Natural killer cell (primary cell): ENCODE measurements at places on chromosomes 4 and X.

GRCh38 chr4:80989921-80990544 lies 40.5 kb upstream of the BMP3 start:
- peak; percentile 72 for DNase-seq

GRCh38 chr4:62495032-62495431 lies 1294.9 kb downstream of the ADGRL3 start:
- no peak for DNase-seq

GRCh38 chr4:15501941-15502340 lies 32.3 kb downstream of the CC2D2A start:
- DNase-seq = no peak

DNA sequence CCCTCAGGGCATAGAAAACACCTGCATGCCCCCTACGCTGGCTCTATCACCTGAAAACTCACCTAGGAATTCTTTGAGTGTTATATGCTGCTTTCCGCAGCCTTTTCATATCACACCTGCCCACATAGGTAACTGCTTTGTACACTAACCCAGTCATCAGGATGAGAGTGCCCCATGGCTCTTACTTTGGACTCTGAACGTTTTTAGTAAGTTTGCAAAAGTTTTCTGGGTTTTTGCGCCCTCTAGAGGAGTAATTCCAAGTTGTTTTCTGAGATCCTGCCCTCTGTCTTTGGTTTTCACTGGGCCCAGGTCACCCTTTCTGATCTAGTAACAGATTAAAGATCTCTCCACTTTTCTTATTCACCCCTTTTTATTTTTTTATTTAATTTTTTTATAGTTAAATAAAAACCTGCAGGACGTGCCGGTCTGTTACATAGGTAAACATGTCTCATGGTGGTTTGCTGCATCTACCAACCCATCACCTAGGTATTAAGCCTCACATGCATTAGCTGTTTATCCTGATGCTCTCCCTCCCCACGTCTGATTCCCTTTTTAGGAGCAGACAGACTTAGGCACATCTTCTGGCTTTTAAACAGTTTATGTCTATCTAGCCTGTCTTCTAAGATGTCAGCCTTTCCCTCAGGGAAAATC lies 139.2 kb downstream of the NWD2 start:
- no peak for DNase-seq

- DNase-seq = no peak
Measured at GRCh38 chr4:176210101-176210500, 14.7 kb upstream of the SPATA4 start.

- no peak for DNase-seq
Measured at GRCh38 chr4:3335982-3336381, 43.2 kb downstream of the RGS12 start.

DNA sequence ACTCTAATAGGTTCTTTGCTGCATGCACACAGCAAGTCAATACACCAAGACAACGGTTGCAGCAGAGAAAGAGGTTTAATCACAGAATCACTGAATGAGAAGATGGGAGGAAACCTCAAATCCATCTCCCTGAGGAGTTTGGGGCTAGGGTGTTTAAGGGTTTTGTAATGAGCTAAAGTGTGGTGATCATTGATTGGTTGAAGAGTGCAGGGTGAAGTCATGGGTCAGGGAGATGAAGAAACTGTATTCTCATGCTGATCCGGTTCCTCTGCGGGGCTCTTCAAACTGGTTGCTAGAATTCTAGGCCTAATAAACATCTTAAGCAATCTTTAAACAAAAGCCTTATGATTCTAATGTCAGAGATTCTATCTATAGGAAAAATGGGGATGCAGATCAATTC lies 432.5 kb upstream of the FAM47C start:
- DNase-seq = no peak

DNA sequence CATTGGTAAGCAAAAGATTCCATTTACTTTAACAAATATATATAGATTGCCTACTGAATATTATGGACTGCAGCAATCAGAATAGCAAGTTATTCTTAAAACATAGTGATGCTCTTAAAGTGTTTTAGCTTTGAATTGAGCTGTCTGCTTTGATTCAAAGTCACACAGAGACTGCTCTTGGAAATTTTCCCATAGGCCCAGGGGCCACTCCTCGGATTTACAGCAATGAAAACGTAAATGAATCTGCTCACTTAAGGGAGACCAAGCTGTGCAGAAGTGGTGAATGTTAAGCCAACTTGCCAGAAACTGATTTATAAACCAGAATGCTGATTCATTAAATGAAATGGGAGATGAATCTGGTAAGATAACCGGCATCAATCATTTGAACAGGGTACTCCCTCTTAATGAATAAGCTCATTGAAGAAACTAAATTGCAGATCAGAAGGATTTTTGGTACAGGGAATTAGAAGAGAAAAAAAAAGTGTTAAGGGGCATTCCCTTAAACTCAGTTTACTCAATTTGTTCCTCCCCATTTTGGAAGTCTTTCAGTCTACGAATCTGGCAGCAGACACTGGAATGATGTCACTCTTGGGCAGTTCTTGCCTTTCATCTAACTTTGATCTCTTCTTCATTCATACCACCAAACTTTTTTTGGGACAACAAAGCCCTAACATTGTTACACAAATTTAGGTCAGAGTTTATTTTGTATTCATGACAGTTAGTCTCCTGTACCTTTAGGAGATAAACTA lies 363.3 kb upstream of the MAGEB2 start:
- DNase-seq = no peak

DNA sequence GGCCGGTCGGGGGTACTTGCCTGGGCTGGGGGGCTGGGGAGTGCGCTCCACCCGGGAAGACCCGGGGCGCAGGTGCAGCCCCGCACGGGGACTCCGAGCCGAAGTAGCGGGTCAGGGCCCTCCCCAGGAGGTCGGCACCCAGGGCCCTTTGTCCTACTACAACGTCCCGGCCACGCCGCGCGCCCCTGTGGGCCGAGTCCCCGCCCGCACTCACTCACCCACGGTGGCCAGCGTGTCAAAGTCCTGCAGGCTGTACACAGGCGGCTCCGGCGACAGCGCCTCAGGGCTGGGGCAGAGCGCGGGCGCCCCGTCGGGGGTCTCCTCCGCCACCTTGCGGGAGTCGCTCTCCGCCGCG lies 602 bp downstream of the PRKX start:
- peak; percentile 23 for DNase-seq

DNA sequence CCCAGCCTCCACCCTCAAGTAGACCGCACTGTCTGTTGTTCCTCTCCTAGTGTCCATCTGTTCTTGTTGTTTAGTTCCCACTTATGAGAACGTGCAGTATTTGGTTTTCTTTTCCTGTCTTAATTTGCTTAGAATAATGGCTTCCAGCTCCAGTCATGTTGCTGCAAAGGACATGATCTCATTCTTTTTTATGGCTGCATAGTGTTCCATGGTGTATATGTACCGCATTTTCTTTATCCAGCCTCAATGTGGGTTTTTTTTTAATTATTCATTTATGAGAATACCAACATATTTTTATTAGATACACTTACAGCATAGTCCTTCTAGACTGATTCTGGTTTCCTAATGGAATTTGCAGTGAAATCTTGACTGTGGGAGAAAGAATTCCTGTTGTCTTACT lies 1.3 kb downstream of the VMA21 start:
- DNase-seq = no peak

DNA sequence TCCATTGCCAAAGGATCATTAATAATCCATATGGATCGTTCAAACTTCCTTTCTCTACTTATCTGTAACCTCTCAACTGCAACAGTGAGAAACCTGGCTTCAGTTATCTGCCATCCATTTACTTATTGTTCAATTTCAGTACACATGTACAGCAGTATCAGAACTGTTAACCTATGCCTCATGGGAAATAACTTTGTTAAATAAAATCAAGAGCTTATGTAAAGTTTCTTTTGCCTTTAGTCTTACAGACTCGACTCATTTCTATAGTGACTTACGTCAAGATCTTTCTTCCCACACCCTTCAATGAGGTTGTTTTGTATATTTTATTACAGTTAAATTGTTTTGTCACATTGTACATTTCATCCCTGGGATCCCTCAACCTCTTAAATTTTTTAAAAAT lies 11.4 kb downstream of the UBQLN2 start:
- DNase-seq = no peak

DNA sequence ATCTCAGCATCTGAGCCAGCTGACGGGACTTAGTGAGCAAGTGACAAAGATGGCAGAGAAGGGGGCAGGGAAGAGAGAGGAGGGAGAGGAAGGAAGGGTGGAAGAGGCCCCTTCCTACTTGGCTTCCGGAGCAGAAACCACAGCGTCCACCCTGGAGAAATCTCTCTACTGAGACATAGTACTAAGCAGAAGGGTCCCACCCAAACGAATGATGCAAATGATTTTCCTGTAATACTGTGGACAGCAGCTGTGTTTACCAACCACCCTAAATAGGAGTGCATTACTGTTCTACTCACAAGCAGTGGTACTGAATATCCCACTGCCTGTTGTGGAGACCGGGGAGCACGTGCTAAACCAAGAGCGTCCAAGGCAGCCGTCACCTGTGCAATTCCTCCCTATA lies 29.4 kb downstream of the DTHD1 start:
- no peak for DNase-seq

- no peak for DNase-seq
Measured at GRCh38 chrX:139783959-139784358, 76.0 kb upstream of the MCF2 start.
